ENCODE measurements at places on chromosomes 4 and X. TPM values are rescaled to one million over a fixed set of nuclear protein-coding genes. Genes with fewer than 3 reads are reported as not detected.

Gene SSX7
- total RNA-seq = not detected

Gene HUWE1
- total RNA-seq = 46.1 TPM

Gene IL1RAPL2
- not detected for total RNA-seq

Gene TSC22D3
- total RNA-seq = 24.9 TPM

Gene EVC2
- total RNA-seq = 0.21 TPM

Gene ARMCX4
- total RNA-seq = 0.93 TPM

Gene NWD2
- total RNA-seq = not detected

Gene CWH43
- not detected for total RNA-seq
